Left lung (tissue), 14 donors: ENCODE measurements at places on chromosomes 6 and 20. TPM values are rescaled to one million over a fixed set of nuclear protein-coding genes. Genes with fewer than 3 reads are reported as not detected.

VWA7 gene
- 5.0 TPM for total RNA-seq

GRCh38 chr20:58233881-58234528 is 5.6 kb upstream of the ANKRD60 start:
- no peaks in the 10 kb centered on the region for H3K4me1 ChIP-seq
- no peaks in the 10 kb centered on the region for H3K36me3 ChIP-seq
- no peak overlapping the region for H3K4me3 ChIP-seq
- H3K27ac ChIP-seq: no peak overlapping the region

MCCD1 gene
- total RNA-seq: not detected

- H3K4me1 ChIP-seq: peaks cover 73% of the 10 kb centered on the region
- no peaks in the 10 kb centered on the region for H3K27me3 ChIP-seq
- no peak for DNase-seq
- H3K4me3 ChIP-seq: peak overlapping the region; percentile 7
These were observed 4.7 kb downstream of the SRSF3 start for GRCh38 chr6:36598739-36599318.

DNA sequence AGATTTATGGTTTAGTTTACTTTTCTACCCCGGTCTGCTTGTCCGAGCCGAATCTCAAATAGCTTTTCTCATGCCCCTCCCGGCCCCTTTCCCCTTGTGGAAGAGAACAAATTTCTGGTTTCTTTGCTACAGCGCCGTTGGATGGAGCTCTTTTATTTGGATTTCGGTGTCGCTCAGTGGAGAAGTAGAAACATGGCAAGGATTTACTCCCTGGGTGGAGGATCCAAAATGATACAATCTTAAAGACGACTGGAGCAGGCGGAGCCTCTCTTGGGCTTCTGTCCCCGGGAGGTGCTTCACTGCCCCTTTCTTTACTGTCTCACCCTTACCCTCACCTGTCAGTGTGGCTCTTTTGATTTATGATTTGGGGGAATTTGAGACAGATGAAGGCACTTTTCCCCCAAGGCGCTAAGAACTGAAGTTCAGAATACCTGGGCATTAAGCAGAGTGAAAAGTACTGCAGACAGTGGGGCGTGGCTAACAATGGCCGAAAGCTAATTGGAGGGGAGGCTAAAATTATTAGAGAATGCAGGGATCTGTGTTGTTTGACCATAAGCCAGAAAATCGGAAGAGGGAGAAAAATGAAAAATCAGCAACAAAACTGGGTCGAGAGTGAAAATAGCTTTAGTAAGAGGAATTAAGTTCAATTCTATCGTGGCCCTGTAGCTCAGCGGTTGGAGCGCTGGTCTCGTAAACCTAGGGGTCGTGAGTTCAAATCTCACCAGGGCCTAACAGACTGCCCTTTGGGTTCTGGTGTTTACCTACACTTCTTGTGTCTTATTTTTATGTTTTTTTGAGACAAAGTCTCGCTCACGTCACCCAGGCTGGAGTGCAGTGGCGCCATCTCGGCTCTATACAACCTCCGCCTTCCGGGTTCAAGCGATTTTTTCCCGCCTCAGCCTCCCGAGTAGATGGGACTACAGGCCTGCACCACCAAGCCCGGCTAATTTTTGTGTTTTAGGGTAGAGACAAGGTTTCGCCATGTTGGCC is 145.1 kb upstream of the ZNF184 start:
- no peaks in the 10 kb centered on the region for H3K4me1 ChIP-seq
- peak overlapping the region; percentile 19 for H3K4me3 ChIP-seq
- peak; percentile 43 for DNase-seq
- no peak overlapping the region for H3K27ac ChIP-seq
- H3K36me3 ChIP-seq: no peaks in the 10 kb centered on the region

GRCh38 chr6:33724102-33725023 is 12.9 kb upstream of the UQCC2 start:
- H3K36me3 ChIP-seq: no peaks in the 10 kb centered on the region
- H3K27ac ChIP-seq: no peak overlapping the region
- DNase-seq: no peak
- peaks cover 6% of the 10 kb centered on the region for H3K27me3 ChIP-seq
- H3K4me3 ChIP-seq: no peak overlapping the region
- no peaks in the 10 kb centered on the region for H3K4me1 ChIP-seq

SLC17A1 gene
- total RNA-seq: not detected

KCNG1 gene
- 0.70 TPM for total RNA-seq

SEL1L2 gene
- total RNA-seq: not detected

- DNase-seq: no peak
- H3K27me3 ChIP-seq: no peaks in the 10 kb centered on the region
- H3K36me3 ChIP-seq: no peaks in the 10 kb centered on the region
- no peak overlapping the region for H3K27ac ChIP-seq
- no peak overlapping the region for H3K4me3 ChIP-seq
These were observed 94.5 kb upstream of the NRSN1 start for GRCh38 chr6:24031496-24031895.

DNA sequence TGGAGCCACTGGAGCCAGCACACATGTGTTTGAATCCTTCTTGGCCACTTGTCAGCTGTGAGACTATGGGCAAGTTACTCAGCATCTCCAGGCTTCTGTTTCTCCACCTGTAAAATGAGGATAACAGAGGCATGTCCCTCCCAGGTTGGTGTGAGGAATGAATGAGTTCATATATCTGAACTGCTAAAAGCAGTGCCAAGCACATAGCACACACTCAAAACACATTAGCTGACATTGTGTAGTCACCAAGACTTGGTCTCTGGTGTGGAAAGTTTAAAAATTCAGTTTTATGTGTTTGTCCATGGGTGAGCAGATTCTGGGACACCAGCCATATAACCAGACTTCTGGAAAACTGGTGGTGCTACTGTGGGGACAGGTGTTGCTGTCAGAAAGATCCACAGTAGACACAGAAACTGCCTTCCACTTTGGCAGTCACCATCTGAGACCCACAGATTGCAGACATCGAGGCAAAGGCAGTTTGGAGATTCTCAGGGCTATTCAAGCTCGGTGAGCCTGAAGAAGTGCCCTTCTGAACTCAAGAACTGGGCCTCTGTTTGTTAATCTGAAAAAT is 115.8 kb downstream of the MRPL14 start:
- no peak overlapping the region for H3K27ac ChIP-seq
- H3K4me1 ChIP-seq: peaks cover 28% of the 10 kb centered on the region
- H3K4me3 ChIP-seq: no peak overlapping the region
- no peak for DNase-seq
- no peaks in the 10 kb centered on the region for H3K36me3 ChIP-seq

CLPSL1 gene
- not detected for total RNA-seq

GPR6 gene
- not detected for total RNA-seq

RFX6 gene
- not detected for total RNA-seq

DNA sequence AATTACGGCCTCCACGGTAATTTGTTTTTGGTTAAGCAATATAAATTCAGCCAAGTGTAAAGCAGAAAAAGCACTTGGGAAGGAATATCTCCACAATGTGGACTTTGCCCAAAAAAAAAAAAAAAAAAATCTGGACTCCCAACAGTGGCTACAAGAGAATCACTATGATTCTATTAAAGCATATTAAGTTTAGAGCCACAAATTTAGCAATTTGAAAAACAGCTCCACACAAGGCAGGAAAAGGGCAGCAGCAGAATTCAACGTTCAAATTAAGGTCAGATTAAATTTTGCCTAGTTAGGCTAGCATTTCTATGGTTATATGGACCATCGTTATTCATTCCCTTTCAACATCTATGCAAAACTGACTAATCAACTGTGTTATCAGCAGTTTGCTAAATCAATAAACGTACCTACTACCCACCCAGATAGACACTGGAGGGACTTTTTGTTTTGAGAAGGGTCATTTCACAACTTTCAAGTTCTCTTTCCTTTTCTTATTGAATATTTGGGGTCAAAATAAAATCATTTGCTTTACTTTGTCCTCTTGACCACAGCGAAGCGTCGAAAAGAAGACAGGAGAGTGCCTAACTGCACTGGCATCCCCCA is 1.0 kb downstream of the MCM9 start:
- no peaks in the 10 kb centered on the region for H3K27me3 ChIP-seq
- no peak for DNase-seq
- peak overlapping the region; percentile 95 for H3K27ac ChIP-seq
- H3K4me3 ChIP-seq: peak overlapping the region; percentile 91
- H3K4me1 ChIP-seq: peaks cover 4% of the 10 kb centered on the region

TTLL9 gene
- total RNA-seq: 1.3 TPM

DNA sequence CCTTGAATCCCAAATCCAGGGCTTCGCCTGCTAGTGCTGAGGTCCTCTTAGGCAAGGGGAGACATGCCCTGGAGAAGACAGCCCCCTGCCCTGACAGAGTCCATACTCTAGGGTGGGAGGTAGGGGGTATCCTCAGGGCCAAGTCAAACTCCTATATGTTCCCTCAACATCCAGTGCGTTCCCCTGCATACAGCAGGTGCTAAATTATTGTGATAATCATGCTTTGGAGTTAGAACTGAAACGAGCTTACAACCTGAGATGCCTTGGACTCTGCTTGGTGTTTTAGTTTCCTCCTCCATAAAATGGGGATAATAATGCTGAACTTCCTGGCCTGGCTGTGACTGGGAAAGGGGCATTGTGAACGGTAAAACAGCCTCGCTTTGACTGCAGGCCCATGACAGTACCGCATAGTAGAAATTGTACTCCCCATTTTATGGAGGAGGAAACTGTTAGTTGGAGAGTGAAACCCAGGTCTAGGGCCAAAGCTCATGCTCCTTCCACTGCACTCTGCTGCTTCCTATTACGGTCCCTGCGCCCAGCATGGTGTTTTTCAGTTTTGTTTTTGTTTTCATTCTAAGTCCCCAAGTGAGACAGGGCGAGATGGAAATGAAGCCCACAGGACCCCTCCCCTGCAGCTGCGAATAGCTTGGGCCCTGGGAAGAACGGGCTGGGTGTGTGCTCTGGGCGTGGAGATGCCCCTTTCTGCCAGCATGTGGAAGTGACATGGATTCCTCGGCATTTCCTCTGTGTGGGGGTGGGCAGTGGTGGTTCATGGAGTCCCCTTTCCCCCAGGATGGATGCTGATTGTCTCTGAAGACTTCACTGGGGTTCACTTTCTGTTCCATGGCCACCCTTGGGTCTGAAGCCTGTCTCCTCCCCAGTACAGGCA is 162.5 kb downstream of the VEGFA start:
- H3K27me3 ChIP-seq: no peaks in the 10 kb centered on the region
- DNase-seq: no peak
- no peak overlapping the region for H3K27ac ChIP-seq
- H3K4me3 ChIP-seq: no peak overlapping the region

- H3K36me3 ChIP-seq: no peaks in the 10 kb centered on the region
- peak overlapping the region; percentile 63 for H3K27ac ChIP-seq
- peak; percentile 77 for DNase-seq
- no peak overlapping the region for H3K4me3 ChIP-seq
- H3K27me3 ChIP-seq: no peaks in the 10 kb centered on the region
- peaks cover 27% of the 10 kb centered on the region for H3K4me1 ChIP-seq
These were observed 19.2 kb downstream of the MRPS18A start for GRCh38 chr6:43668151-43669028.

HMGA1 gene
- 137 TPM for total RNA-seq

- H3K36me3 ChIP-seq: no peaks in the 10 kb centered on the region
- no peak overlapping the region for H3K4me3 ChIP-seq
- peak; percentile 93 for DNase-seq
- peak overlapping the region; percentile 77 for H3K27ac ChIP-seq
- no peaks in the 10 kb centered on the region for H3K27me3 ChIP-seq
- peaks cover 94% of the 10 kb centered on the region for H3K4me1 ChIP-seq
These were observed 20.7 kb downstream of the FOXO3 start for GRCh38 chr6:108581237-108581931.

DNA sequence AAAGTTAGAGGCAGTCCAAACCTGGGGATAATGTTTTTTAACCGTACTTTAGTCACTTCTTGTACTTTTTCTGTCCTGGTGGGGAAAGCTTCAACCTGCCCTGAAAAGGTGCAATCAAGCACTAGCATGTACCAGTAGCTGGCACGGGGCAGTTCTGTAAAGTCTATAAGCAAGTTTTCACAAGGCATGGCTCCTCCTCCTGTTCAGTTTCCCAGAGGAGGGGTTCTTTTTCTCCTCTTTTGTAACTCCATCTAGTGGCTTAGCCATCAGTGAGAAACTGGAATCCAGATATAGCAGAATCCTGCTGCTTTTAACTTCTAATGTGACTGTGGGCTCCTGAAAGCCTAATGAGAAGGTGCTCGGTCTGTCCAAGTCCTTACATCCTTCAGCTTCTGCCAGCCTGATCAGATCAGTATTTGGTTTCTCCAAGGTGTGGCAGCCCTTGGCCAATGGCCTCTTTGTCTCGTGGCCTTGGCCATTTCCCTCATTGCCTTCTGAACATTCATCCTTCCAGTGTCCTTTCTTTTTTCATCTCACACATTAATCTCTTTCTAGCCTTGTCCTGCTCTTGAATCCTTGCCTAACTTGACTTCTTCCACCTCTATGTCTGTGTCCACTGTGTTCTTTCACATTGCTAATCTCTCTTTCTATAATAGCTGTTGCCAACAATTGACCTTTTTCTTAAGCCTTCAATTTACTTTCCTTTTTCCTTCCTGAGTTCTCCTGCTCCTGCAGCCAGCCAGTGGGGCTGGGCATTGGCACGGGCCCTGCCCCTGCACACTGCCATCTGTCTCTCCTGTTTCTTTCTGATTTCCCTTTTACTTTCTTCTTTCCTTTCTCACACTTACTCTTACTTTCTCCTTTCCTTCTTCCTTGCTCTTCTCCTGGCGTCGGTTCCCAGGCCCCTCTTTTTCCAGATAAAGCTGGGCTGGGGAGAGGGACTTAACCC is 222.0 kb upstream of the SYNCRIP start:
- H3K36me3 ChIP-seq: no peaks in the 10 kb centered on the region
- no peaks in the 10 kb centered on the region for H3K27me3 ChIP-seq
- H3K27ac ChIP-seq: no peak overlapping the region
- DNase-seq: no peak
- no peak overlapping the region for H3K4me3 ChIP-seq

GRCh38 chr20:50471231-50471630 is 39.0 kb upstream of the PTPN1 start:
- no peaks in the 10 kb centered on the region for H3K36me3 ChIP-seq
- no peak for DNase-seq
- no peak overlapping the region for H3K4me3 ChIP-seq
- H3K27ac ChIP-seq: no peak overlapping the region
- H3K4me1 ChIP-seq: peaks cover 3% of the 10 kb centered on the region

DNA sequence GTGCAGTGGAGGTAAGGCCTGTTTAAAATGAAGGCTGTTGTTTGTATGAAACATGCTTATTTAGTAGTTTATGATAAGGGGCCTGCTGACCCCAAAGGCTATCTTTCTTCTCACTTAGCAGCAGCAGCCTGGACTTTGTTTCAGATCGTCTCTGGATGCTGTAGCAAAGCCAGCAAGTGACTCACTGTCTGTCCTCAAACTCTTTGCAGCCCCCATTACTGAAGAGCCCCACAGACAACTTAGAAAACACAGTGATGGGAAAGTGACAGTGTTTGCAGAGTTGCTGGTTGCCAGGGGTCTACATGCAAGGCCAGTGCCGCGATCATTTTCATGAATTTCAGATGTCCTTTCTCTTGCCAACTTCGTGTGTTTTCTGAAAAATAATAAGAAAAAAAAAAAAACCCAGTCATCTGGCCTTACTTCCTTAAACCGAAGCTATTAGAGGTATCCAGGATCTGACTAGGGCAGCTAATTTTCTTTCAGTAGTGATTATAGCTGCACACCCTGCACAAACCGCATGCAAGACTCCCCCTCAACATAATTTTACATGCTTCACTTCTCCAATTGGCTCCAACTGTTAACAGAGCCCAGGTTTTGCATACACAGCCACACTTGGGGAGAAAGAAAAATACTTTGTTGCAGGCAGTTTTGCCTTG is 11.6 kb upstream of the F13A1 start:
- no peaks in the 10 kb centered on the region for H3K36me3 ChIP-seq
- no peak overlapping the region for H3K4me3 ChIP-seq
- H3K27me3 ChIP-seq: no peaks in the 10 kb centered on the region
- H3K27ac ChIP-seq: no peak overlapping the region
- no peak for DNase-seq
